Activated CD8-positive, alpha-beta memory T cell treated with anti-CD3 and anti-CD28 coated beads, Interleukin-2, amount 10 ng/mL, durations not matched to agents 7 days and 5 days (primary cell): ENCODE measurements at places on chromosomes 3 and 15. TPM values are rescaled to one million over a fixed set of nuclear protein-coding genes. Genes with fewer than 3 reads are reported as not detected.

- H3K4me1 ChIP-seq, result no peaks in the 10 kb centered on the region
- no peak overlapping the region for H3K4me3 ChIP-seq
- no peaks in the 10 kb centered on the region for H3K27me3 ChIP-seq
Observed at GRCh38 chr3:64675687-64676247, 12.0 kb downstream of the ADAMTS9 start.

DNA sequence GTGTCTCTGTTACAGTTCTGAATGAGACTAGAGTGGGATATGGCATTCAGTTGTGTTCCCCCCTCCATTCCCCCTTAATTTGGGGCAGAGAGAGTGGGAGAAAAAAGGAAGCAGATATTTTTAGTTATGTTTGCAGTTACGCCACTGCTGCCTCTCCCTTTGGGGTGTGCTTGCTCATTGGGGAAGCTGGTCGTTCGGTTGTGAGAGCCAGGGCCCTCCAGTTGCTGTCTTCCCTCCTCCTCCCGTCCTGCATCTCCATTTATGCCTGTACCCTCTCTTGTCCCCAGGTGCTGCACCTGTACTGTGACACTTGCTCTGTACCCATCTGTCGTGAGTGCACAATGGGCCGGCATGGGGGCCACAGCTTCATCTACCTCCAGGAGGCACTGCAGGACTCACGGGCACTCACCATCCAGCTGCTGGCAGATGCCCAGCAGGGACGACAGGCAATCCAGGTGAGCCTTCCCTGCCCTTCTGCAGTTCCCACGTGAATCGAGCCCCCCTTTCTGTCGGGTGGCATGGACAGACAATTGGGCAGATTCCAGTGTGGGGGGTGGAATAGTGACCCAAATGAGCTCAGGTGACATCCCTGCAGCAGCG is 55.8 kb downstream of the TRIM71 start:
- no peak overlapping the region for H3K4me3 ChIP-seq
- H3K4me1 ChIP-seq, result peaks cover 3% of the 10 kb centered on the region
- H3K27me3 ChIP-seq, result peaks cover 49% of the 10 kb centered on the region
- peaks cover 1% of the 10 kb centered on the region for H3K36me3 ChIP-seq
- no peak overlapping the region for H3K27ac ChIP-seq
- DNase-seq, result no peak

DNA sequence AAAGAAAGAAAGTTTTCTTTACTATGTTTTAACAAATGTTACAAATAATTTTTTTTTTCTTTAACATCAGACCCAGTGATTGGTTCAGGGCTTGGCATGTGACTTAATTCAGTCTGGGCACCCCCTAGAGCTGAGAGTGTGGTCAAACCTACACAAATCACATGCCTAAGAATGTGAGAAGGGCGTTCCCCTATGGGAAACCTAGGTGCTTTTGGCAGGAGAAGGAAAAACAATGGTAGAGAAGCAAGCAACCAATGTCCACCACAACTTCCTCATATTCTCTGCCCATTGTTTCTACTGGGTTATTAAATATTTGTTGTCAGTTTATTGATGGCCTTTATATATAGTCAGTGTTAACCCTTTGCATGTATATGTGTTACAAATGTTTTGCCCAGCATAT is 21.4 kb upstream of the PIAS1 start:
- peaks cover 2% of the 10 kb centered on the region for H3K36me3 ChIP-seq
- H3K27ac ChIP-seq, result no peak overlapping the region
- no peak for DNase-seq
- no peak overlapping the region for H3K4me3 ChIP-seq
- no peaks in the 10 kb centered on the region for H3K4me1 ChIP-seq

- DNase-seq, result no peak
- H3K36me3 ChIP-seq, result no peaks in the 10 kb centered on the region
- no peak overlapping the region for H3K4me3 ChIP-seq
- H3K27me3 ChIP-seq, result no peaks in the 10 kb centered on the region
- H3K27ac ChIP-seq, result no peak overlapping the region
Observed at GRCh38 chr3:77052051-77052501, 12.2 kb downstream of the ROBO2 start.

GRCh38 chr3:119311081-119311925 is 17.1 kb downstream of the ARHGAP31 start:
- no peak overlapping the region for H3K4me3 ChIP-seq
- H3K4me1 ChIP-seq, result peaks cover 9% of the 10 kb centered on the region
- H3K36me3 ChIP-seq, result no peaks in the 10 kb centered on the region

DNA sequence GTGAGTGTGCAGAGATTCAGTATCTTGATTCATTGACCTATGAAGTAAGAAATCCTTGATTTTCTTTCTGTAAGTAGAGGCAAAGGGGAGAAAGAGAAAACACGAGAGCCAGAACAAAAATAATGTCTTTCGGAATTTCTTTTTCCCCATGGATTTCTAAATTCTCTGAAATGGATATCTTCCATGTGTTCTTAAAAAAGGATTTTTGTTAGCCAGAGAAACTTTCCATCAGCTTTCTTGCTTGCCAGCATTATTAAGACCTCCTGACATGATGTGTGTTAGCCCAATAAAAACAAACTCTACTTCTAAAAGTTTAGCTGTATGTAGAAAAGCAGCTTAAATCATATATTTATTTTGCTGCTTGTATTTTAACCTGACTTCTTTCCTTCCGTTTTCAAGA is 122.3 kb upstream of the AADACL2 start:
- no peaks in the 10 kb centered on the region for H3K4me1 ChIP-seq
- no peak overlapping the region for H3K4me3 ChIP-seq
- no peak for DNase-seq
- H3K27me3 ChIP-seq, result no peaks in the 10 kb centered on the region

GRCh38 chr3:168624892-168625448 is 529.2 kb upstream of the GOLIM4 start:
- no peak for DNase-seq
- H3K27ac ChIP-seq, result no peak overlapping the region

COMMD2 gene
- 38.9 TPM for total RNA-seq

MAP3K13 gene
- 9.9 TPM for total RNA-seq

CACNA2D3 gene
- total RNA-seq, result not detected
